Omental fat pad (tissue), 4 donors: ENCODE measurements at places on chromosomes 4 and X.

GRCh38 chr4:158459085-158459820, 62.4 kb upstream of the RXFP1 start:
- no peak for DNase-seq

DNA sequence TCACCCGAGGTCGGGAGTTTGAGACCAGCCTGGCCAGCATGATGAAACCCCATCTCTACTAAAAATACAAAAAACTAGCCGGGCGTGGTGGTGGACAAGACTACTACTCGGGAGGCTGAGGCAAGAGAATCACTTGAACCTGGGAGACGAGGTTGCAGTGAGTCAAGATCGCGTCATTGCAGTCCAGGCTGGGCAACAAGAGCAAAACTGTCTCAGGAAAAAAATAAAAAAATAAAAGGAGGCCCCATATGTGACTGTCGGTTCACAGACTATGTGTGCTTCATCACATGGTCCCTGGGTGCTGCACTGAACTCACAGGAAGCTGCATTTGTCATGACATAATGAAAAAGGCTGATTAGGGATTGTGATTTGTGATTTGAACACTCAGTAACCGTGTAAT, 6.4 kb downstream of the TRIML1 start:
- no peak for DNase-seq

DNA sequence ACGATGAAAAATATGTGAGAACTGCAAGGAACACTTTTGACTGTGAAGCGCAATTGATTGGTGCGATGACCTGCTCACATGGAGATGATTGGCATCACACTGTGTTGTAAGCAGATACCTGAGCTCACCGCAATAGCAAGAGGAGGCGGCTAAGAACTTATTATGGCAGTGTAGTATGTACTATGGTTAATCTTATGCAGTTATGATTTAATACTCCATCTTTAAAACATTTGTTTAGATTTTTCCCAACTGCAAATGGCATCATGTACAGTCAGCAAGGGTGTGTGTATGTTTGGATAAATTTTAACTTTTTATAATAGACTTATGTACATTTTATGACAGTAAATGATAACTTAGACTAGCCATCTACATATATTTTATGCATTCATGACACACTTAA, 25.5 kb downstream of the PRIMPOL start:
- DNase-seq: no peak

DNA sequence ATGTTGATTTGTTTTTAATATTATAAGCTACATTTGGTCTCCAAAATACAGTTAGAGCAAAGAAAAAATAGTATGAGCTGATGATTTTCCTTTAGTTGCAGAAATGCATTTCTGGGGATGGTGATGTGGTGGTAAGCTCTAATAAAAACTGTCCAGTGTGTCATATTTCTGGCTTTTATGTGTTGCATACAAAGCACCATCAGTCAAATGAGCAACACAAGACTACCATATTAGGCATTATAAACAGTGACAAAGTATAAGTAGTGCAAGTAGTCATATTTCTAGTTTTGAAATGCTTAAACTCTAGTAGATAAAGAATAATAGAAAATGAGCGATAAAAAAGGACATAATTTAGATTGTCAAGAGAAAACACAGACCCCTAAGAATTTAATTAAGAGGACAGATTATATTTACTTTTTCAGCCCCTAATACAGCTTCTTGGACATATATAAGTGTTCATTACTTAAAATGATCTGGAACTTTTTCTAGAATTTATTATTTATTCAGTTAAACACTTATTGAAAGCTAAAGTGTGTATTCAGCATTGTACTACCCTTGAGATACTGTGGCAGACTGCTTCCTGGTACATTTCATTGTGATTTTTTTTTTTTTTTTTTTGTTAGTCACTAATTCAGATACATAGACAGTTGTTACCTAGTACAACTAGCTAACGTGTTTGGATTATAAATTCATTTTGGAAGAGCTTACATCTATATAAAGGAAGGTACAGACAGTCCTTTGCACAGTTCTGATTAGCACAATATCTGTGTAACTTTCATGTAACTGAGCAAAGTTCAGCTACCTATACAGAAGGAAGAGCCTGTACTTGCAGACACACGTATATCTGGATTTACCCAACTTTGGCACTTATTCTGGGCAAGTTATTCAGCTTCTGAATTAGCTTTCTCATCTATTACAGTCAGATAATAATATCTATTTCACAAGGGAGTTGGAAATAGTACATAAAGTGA, 22.3 kb downstream of the RAP1GDS1 start:
- DNase-seq: no peak

DNA sequence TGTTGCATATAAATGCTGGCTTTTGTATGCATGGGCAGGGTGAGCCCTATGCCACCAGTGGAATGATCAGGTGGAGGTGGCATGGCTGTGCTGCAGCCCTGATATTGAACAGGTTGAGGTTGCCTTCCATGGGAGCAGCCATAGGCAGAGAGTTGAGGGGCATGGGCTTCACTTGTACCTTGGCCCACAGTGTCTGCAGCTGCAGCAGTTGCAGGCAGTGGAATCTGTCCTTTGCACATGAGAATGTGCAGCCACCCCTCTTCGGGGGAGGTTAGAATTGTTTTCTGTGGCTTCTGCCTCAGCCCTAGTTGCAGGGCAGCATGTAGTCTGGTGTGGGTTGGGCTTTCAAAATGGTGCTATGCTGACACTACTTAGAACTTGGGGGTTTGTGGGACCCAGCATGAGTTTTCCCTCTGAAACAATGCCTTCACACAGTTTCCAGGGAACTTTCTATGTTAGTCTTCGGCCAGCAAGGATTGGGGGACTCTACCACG, 25.4 kb upstream of the VSIG1 start:
- no peak for DNase-seq

- no peak for DNase-seq
These were observed 2.0 kb upstream of the FGB start for GRCh38 chr4:154560824-154561231.

DNA sequence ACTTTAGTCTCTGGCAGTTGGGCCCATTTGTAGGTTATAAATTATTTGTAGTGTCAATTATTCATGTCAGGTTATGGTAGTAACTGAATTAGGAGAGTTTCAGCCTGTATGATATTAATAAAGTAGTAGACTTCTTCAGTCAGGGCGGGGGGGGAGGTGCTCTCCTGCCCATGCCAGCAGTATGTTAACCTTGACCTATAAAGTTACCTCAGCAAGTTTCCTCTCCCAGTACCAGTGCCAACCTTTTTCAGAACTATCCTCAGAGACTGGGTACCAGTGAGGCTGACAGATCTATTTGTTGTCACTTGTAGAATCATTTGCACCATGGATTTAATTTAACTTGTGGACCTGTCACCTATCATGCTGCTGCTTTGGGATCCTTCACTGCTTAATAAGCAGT, 88.0 kb downstream of the PRRG1 start:
- DNase-seq: no peak

GRCh38 chr4:140049024-140049848, 104.7 kb downstream of the MAML3 start:
- DNase-seq: no peak

DNA sequence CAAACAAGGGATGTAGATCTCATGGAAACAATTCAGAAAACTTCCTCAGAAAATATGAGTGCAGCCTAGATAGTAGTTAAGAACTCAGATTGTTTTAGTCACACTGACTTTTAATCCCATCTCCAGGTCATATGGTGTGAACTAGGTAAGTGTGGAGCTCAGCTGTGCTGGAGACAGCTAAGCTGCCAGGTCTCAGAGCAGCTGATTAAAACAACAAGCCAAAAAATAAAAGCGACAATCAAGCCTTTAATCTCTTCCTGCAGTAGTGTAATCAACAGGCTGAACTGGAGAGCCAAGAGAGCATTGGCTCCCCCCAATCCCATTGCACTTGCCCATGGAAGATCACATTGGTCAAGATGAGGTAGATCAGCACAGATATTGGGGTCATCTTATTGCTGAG, 98.3 kb upstream of the ATOH1 start:
- no peak for DNase-seq

DNA sequence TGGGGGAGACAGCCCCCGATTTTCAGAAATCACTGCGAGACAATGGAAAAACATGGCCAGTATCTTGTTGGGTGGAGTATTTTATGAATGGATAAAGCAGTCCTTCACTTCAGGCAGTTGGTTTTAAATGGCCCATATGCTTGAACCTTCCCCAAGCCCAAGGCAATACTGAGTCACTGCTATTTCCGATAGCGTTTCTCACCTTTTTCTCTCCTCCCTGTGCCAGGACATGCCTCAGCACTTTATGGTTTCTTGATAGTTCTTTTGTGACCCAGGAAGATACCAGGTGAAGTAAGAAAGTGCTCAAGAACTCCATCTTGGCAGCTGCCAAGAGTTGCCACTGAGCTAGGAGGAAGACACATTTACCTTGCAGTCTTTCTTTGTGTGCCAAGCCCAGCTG, 26.8 kb upstream of the ESX1 start:
- no peak for DNase-seq

- DNase-seq: no peak
These were observed 38.2 kb downstream of the MAGED1 start for GRCh38 chrX:51931566-51932150.

- DNase-seq: no peak
These were observed 8.4 kb downstream of the ADH4 start for GRCh38 chr4:99135541-99136162.

GRCh38 chr4:128427832-128428366, 140.3 kb upstream of the PGRMC2 start:
- DNase-seq: no peak

- no peak for DNase-seq
These were observed 102.1 kb upstream of the FAM9B start for GRCh38 chrX:9135901-9136510.
